ENCODE measurements at places on chromosomes 4 and X.

DNA sequence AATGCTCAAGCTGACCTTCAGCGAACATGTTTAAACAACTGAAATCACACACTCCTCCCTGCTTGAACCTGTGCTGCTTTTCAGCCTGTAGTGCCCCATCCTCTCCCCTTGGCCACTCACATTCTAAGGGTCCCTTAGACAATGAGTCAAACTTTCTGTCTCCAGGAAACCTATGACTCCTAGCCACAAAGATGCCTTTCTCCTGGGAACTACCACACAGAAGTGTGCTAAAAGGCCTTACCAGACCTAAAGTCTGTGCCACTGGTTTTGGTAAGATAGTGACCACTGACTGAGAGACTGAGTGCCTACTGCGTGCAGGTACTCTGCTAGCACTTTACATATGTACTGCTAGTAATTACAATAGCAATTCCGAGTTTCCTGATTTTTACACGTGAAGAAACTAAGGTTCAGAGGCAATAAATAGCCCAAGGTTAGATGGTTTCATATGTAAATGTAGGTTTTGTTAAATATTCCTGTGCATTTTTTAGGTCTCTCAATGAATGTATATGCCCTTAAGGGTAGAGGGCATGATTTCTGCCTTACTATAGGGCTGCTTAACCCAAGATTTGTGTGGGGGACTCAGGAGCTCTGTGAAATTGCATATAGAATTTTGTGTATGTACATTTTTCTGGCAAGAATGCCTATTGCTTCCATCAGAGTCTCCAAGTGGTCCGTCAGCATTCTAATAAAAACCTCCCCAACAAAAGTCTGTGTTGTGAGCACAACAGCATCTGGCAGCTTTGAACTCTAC is 71.1 kb downstream of the NSG1 start:
- H3K36me3 ChIP-seq: peaks cover 27% of the 10 kb centered on the region
- no peaks in the 10 kb centered on the region for H3K4me1 ChIP-seq
- DNase-seq: peak; percentile 21
- H3K4me3 ChIP-seq: no peak overlapping the region

- H3K36me3 ChIP-seq: no peaks in the 10 kb centered on the region
- no peaks in the 10 kb centered on the region for H3K4me1 ChIP-seq
- no peak overlapping the region for H3K27ac ChIP-seq
- DNase-seq: no peak
Measured at GRCh38 chr4:126247409-126247808, 932.7 kb downstream of the FAT4 start.

DNA sequence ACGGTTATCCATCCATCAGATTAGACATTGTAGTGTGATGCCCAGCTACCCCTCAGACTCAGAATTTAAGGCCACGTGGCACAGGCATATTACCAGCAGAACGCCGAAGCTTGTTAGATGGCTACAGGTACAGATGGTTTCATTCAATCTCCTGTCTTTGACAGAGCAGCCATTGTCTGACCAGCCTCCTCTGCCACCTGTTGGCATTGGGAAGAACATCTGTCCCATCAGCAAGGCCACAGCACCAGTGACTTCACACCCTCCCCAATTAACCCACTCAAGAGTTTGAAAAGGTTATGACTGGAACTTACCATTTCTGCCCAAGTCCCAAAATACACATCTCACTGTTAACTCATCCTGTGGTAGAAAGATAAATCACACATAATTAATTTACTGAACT is 22.0 kb upstream of the PHKA2 start:
- H3K27ac ChIP-seq: no peak overlapping the region
- H3K36me3 ChIP-seq: no peaks in the 10 kb centered on the region
- H3K27me3 ChIP-seq: no peaks in the 10 kb centered on the region
- no peak for DNase-seq
- no peaks in the 10 kb centered on the region for H3K4me1 ChIP-seq
- no peak overlapping the region for H3K4me3 ChIP-seq

DNA sequence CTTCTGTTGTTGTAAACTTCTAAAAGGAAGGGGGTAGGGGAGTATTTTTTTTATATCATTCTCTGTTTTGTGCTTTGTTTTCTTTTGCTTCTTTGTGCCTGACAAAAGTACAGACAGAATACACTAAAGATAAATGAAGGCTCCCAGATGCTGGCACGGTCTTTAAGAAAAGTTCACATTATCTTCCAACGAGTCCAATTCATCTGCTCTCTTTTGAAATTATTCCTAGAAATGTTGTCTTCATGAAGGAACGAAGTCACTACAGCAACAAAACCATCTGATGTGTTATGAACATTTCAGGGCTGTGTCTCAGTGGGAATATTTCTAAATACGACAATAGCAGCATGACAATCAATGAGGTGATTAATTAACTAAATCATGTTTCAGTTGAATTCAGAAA is 813.8 kb upstream of the HTR2C start:
- no peak overlapping the region for H3K4me3 ChIP-seq
- no peaks in the 10 kb centered on the region for H3K36me3 ChIP-seq
- H3K4me1 ChIP-seq: no peaks in the 10 kb centered on the region
- H3K27ac ChIP-seq: no peak overlapping the region
- no peak for DNase-seq
- H3K27me3 ChIP-seq: no peaks in the 10 kb centered on the region

- H3K36me3 ChIP-seq: no peaks in the 10 kb centered on the region
- no peaks in the 10 kb centered on the region for H3K4me1 ChIP-seq
- no peaks in the 10 kb centered on the region for H3K27me3 ChIP-seq
- no peak overlapping the region for H3K4me3 ChIP-seq
Measured at GRCh38 chrX:155134255-155134654, 62.9 kb downstream of the BRCC3 start.

DNA sequence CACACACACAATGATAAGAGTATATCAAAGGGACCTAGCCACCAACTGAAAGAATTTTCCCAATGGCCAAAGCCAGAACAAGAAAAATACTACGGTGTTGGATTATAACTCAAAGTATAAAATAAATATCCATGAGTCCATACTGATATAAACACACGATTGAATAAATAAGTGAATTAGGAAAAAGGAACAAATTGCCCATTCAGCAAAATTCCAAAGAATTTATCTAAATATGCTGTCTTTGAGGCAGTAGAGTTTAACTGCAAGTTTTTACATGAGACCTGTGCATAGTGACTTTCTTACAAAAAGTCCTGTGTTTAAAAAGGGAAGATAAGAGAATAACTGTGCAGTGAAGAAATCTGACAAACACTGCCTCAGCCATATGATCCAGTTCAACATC is 278.8 kb upstream of the PPARGC1A start:
- no peak overlapping the region for H3K4me3 ChIP-seq
- no peak overlapping the region for H3K27ac ChIP-seq
- no peaks in the 10 kb centered on the region for H3K27me3 ChIP-seq
- no peaks in the 10 kb centered on the region for H3K36me3 ChIP-seq
- DNase-seq: no peak

DNA sequence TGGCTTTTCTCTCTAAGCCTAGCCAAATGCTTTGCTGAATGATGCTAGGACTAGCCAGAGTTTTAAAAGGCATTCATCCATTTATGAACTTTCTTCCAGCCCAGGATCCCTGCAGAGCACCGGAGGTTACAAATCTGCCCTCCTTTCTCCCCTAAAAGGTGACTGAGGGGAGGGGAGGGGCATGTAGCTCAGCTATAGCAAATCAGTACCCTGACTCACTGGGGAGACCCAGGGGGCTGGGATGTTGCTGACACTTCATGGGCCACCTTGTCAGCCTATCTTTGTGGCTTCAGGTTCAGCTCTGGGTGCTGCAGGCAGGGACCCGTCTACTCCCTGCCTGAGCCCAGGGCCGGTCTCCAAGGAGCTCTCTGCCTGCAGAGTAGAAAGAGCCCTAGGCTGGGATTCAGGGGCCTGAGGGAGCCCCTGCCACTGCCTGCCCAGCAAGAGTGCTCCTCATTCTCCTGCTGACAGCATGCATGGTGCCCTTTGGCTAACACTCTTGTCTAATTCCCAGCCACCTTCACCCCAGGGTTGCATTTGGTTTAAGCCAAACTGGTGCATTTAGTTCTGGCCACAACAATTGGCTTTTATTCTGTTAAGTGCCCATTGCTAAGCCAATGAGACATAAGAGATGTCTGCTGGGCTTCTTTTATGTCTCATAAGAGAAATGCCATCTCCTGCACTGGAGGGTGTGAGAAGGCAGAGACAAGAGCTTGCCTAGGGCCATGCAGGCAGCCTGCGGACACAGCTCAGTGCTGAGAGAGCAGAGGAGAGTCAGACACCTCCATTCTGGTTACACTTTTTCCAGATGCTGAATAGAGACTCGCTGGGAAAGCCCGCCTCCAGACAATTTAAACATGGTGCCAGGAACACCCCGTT is 11.9 kb upstream of the UBA6 start:
- H3K27ac ChIP-seq: no peak overlapping the region
- no peaks in the 10 kb centered on the region for H3K36me3 ChIP-seq
- H3K4me1 ChIP-seq: no peaks in the 10 kb centered on the region
- DNase-seq: no peak
- H3K27me3 ChIP-seq: no peaks in the 10 kb centered on the region
- no peak overlapping the region for H3K4me3 ChIP-seq

DNA sequence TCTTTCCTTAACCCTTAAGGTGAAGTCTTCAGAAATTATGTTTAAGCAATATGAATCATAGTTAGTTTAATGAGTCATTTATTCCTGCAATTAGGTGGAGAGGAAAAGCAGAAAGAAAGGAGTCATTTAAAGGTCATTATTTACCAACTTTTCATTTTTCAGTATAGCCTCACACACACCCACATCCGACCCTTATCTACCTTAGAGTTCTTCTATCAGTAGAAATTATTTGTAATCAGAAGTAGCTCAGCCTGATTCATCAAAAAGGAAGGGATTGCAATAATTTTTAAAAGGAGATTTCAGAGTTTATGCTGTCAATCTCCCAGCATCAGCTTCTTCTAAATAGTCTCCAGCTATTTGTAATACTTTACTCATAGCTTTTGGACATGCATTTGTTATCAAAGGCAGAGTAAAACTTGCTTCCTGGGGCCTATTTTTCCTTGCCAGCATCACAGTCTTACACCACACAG is 5.9 kb downstream of the ANXA10 start:
- H3K27me3 ChIP-seq: no peaks in the 10 kb centered on the region
- H3K36me3 ChIP-seq: no peaks in the 10 kb centered on the region
- H3K4me3 ChIP-seq: no peak overlapping the region

All from cardiac muscle cell (in vitro differentiated cells and primary cell).